Omental fat pad (tissue), 4 donors: ENCODE measurements at places on chromosomes 3 and 15.

DNA sequence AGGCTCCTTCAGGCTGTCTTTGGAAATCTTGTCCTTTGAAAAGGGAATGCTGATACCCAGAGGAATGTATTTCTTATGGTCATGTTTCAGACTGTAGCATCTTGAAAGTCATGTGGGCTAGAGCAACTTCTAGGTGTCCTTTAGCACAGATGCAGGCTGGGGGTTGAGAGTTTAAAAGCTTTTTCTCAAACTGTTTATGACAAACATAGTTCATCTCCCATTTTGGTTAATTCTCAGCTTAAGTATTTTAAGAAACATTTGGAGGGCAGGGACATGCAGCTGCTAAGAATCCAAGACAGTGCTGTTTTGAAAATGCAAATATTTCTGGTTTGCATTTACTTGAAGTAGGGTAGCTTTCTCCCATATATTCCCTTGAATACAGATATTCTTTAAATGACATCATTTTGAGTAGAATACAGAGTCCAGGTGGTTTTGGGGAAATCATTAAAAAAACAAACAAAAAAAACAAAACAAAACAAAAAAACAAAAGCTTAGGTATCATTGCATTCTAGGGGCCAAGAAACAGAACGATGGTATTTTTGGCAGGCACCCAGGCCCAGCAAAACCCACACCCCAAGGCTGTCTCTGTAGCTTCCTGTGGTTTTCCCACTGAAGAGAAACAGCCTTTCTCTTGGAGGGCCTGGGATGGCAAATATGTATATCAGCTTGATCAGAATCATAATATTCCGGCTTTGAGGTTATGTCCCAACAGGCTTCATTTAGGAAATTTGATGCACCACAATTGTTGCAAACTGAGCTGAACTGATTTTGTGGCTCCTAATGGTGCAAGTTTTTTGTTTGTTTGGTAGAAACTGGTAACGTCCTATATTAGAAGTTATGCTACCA, 120.0 kb downstream of the ATG7 start:
- DNase-seq: no peak

GRCh38 chr3:123310741-123311140, 109.0 kb downstream of the SEC22A start:
- DNase-seq: no peak

DNA sequence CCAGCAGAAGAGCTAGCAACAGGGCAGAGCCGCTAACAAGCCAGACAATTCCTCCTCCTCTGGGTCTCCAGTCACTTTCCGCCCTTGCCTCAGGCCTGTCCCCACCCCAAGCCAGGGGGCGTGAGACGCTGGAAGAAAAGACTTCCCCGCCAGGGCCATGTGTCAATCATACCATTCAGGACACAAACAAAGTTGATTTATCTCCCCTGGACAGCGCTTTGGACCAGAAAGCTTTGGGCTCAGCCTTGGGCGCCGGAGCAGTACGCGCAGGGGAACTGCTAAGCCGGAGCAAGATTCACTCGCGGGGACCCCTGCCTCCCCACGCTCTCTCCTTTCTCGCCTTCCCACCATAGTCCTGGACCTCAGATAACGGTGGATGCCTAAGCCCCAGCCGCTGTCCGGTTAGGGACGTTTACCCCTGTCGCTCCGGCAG, 479 bp downstream of the LRRC2 start:
- no peak for DNase-seq

GRCh38 chr3:103385961-103386656, 951.3 kb downstream of the ZPLD1 start:
- no peak for DNase-seq

- DNase-seq: no peak
These were observed 21.6 kb downstream of the P3H2 start for GRCh38 chr3:190099099-190099498.

DNA sequence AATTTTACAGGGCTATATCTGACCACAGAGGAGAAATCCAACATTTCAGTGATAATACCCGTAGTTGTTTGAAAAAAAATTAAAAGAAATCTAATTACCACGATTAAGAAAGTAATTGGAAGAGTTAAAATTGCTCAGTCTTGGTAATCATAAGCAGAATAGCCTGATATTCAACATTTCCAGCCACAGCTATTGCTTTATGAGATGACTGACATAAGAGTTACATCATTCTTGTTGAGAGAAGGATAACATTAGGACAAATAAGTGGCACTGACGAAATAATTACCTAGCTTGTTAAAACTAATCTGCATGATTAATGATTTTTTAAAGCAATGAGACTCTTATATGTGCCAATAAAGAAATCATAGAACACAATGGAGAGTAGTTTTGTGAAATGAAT, 825.0 kb upstream of the GBE1 start:
- no peak for DNase-seq

DNA sequence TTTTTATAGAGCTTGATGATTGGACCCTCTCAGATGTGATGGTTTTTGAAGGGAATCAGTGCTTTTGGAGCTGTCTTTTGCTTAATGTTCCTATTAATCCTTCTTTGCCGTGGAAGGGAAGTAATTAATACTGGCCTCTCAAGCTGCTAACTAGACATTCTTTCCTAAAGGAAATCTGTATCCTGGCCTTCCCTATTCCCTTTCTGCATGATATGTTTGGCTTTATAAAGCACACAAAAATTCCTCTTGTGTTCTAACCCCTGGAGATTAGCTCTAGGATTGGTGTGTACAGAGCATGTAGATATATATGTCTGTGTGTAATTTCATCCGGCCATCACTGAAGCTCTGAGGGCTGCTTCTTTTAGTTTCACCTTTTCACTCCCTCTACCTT, 6.9 kb downstream of the ATXN7 start:
- DNase-seq: no peak

DNA sequence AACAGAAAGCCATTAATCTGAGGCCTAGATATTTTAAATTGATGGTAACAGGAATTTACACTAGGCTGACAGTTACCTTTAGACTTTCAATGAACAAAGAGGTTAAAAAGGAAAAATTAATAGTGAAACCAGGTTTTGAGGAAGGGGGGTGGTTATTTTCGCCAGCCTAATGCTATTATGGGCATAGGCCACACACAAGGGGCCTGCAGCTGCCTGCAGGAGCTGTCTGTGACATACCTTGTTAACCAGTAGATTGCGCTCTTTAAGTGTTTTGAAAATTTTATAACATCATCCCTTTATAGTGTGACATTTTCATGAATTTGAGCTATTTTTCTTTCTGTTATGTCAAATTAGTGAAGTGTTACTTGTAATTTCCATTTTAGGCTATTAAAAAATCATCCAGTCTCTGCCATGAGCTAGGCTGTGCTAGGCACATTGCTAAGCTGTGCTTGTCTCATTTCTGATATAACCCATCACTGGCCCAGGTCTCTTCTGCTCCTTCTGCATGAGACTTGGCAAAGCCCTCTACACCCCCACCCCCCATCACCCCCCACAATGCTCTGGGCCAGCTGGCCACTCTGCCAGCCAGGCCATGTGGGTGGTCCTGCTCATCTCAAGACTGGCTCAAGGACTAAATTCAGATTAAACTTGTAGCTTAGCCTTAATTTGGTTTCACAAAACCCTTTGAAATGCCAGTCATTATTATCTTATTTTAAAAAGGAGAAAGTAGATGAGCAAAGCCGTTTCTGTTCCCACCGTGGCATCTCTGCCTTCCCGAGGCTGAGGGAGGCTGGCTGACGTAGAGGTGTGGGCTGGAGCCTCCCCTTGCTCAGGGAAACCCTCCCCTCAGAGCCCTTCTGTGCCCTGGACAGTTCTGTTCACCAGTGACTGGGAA, 48.4 kb upstream of the SEC22A start:
- DNase-seq: no peak

DNA sequence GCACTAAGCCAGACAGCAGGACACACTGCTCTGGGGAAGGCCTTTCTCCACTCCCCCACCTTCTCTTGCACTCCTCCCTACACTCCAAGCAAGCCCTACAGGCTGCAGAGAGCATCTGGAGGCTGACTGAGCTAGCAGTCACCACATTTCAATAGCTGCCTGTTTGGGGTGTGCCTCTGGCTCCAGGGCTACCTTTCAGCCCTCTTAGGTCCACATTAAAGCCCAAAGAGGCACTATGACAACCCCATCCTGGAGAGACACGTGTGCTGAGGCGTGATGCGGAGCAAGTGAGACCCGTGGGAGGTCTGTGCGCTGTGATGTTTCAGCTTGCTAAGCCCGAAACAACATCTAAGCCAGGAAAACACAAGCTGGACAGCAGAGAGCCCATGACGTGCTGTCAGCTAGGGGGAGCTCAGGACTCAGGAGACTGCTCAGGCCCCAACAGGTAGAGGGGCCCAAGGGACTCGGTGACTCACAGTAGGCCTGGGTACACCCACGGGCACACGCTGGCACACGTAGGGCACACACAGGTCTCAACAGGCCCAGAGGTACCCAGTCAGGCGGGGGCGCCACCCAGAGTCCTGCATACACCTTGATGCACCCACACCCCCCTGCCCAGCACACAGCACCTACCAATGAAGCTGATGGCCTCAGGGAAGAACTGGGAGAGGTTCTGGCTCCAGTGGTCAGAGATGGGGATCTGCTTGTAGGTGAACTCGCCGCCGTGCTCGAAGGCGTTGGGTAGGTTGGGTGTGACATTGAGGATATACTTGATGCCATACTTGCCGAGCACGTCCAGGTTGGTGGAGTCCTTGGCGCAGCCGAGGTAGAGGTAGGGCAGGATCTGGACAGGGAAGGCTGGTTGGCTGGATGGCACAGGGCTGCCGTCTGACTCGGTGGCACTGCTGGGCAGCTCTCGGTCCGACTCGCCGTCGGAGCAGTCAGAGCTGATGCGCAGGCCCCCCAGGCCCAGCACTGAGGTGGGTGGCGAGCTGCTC, 2.8 kb downstream of the DUSP7 start:
- DNase-seq: no peak

- no peak for DNase-seq
These were observed 288.2 kb downstream of the BCHE start for GRCh38 chr3:165549037-165549436.

DNA sequence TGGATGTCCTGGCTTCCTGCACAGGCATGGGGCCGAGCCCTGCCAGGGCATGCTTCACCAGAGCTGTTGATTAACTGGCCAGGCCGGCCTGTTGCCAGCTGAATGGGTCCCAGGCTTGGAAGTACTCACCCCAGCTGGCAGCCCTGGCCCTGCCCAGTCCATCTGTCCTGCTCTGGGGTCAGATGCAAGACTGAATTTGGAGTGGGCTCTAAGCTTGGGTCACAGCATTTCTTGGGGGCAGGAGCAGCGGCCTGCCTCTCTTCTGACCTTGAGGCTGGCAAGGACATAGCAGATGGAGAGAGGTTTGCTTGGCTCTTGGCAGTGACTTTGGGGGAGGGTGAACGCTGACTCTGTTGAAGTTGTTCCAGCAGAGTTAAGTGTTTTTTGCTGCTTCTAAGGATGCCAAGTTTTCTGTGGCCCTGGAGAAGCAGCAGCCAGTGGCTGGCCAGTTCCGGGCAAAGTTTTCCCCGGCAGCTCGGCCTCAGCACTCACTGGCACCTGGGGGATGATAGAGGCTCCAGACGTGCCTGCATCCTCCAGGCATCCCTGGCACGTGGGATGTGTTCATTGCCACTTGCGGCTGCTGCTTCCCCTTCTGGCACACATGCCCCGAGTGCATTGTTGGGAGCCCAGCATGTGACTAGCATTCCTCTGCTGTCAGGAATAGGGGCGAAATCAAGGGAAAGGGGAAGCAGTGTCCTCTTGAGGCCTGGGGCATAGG, 22.9 kb downstream of the PDIA5 start:
- no peak for DNase-seq

DNA sequence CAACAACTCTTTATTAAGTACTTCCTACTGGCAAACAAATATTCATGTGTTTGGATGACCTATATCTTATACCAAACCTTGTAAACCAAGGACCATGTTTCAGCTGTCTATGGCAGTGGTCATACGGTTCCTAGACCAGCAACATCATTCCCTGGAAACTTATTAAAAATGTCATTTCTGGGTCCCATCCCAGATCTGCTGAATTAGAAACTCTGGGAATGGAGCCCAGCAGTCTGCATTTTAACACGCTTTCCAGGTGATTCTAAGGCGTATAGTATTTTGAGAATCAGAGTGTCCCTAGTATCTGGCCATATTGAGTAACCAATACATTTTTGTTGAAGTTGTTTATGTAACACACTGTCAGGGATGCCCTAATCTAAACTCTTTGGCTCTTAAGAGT, 363.4 kb upstream of the LRRC3B start:
- no peak for DNase-seq

- DNase-seq: no peak
These were observed 265.3 kb downstream of the CD47 start for GRCh38 chr3:107825556-107825955.

DNA sequence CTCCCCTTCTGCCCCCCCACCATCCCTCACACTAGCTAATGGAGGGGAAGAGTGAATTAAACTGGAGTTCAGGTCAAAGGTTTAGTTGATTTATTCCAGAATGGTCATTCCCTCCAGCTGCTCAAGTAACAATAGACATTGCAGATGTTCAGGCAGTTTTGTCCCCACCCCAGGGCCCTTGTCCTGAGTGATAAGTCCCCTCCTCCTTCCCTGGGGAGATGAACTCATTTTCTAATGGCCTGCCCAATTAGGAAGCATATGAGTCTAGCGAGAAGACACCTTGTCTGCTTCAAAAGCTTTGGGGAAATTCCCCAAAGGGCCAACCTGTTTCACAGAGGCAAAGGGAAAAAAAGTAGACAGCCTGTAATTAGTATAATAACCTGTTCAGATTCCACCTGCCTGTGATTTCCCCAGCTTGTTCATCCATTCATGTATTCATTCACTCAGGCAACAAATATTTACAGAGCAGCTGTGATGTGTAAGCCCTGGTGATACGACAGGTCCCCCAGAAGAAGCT, 165.3 kb downstream of the SHQ1 start:
- no peak for DNase-seq

GRCh38 chr3:142115867-142116668, 33.3 kb downstream of the TFDP2 start:
- DNase-seq: no peak

DNA sequence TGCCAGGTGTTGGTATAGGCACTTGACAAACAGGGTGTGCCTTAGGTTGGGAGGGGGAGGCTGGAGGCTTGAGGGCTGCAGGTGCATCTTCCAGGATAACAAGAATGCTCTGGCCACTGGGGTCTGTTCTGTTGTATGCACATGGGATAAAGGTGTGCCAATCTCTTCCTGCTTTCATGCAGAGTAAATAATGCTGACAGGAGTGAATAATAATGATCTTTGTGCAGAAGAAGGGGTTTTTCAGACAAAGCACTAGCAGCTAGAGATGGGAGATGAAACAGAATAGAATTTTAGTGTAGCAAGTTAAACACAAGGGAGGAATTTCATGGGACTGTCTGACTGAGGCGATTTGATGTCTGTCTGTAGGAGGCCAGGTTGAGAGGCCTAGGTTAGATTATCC, 1.9 kb upstream of the ROPN1 start:
- no peak for DNase-seq
